Spleen (tissue), 13 donors: ENCODE measurements at places on chromosomes 12 and 14. TPM values are rescaled to one million over a fixed set of nuclear protein-coding genes. Genes with fewer than 3 reads are reported as not detected.

The GPRC5D gene
- polyA plus RNA-seq, result not detected

The LARP4 gene
- polyA plus RNA-seq, result 5.6 TPM

- DNase-seq, result no peak
Observed at GRCh38 chr14:75568791-75569190, 9.6 kb upstream of the FLVCR2 start.

The SLC22A17 gene
- 5.1 TPM for polyA plus RNA-seq

The TTC9 gene
- polyA plus RNA-seq, result 4.6 TPM

- no peak for DNase-seq
Observed at GRCh38 chr12:102433304-102433703, 47.1 kb downstream of the IGF1 start.
